ENCODE measurements at places on chromosomes 1 and 21.

GRCh38 chr1:44720281-44720680 lies 10.7 kb downstream of the RNU5D-1 start:
- DNase-seq, result no peak

DNA sequence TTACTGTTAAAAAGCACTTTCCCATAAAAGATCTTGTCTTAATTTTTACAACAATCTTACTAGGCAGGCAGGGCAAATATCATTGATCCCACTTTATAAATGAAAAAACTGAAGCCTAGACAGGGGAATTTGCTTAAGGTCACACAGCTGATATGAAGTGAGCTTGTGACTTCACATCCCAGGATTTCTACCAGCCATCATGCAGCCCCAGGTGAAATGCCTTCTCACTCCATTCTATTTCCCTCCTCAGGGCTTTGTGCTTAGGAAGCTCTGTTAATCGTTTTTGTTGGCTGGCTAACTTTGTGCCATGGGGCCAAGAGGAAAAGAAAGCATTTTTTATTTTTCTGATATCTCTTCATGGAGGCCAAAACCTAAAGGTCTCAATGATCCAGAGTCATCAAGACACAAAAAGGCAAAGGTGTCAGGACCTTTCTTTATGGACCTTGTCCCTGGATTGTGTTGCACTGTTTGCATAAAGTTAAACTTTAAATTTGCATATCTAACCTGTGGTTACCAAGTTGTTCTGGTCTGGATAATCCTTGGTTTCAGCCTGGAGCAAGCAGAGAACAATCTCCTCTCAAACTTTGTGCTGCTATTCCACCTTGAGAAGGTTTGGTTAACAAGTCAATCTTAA lies 44.8 kb upstream of the ZNF326 start:
- no peak for DNase-seq

- DNase-seq, result peak; percentile 83
Measured at GRCh38 chr1:165397944-165398343, 41.4 kb upstream of the LMX1A start.

- DNase-seq, result no peak
Measured at GRCh38 chr21:32733356-32733755, 5.5 kb upstream of the SYNJ1 start.

All from foreskin fibroblast (primary cell).